ENCODE measurements at places on chromosomes 13 and 19.

GRCh38 chr13:99050983-99051488 lies 73.2 kb upstream of the DOCK9 start:
- DNase-seq, result no peak

GRCh38 chr19:50837300-50837699 lies 3.9 kb upstream of the KLK15 start:
- DNase-seq, result no peak

DNA sequence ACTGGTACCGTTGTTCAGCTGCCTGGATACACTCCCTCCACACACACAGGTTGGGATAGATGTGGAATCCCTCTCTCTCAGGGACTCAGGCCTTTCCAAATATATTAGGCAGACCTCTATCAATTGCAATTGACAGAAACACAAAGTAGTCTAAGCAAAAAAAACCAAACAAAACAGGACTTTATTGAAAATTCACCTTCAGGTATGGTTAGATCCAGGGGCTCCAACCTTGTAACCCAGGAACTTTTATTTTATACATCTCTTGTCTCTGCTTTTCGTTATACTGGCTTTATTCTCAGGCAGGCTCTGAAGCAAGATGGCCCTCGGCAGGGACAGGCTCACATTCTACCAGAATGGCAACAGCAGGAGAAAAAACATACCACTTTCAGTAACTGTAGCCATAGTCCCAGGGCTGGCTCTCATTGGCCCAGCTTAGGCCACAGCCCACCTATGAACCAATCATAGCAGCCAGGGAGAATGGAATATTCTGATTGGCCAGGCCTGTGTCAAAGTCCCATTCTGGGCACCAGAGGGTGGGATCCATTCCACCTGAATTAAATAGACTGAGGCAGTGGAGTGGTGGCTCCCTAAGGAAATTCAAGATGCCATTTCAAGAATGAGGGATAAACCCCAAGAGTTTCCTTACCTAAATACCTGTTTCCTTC lies 13.1 kb upstream of the CEACAM19 start:
- DNase-seq, result no peak

DNA sequence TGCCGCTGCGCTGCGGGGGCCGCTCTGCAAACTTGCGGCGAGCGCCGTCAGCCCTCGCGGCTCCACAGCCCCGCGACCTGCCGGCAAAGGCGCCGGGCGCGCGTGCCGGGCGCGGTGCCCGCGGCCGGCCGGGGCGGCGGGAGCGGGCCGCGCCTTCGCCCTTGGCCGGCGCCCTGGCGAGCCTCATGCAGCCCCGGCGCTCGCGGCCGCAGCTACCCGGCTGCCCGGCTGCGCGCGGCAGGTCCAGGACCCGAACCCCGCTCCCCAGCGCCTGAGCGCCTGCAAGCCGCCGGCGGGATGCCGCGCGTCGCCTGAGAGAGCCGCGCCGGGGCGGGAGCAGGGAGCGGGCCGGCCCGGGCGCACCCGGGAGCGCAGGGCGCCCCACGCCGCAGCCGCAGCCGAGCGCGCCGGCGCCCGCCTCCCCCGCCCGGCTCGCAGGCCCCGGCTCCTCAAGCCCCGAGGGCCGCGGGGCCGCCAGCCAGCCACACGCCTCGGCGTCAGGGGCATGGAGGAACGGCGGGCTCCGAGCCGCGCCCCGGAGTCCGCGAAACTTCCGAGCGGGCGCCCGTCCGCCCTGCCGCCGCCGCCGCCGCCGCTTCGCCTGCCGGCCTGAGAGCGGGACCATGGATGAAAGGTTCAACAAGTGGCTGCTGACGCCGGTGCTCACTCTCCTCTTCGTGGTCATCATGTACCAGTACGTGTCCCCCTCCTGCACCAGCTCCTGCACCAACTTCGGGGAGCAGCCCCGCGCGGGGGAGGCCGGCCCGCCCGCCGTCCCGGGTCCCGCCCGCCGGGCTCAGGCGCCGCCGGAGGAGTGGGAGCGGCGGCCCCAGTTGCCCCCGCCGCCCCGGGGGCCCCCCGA lies 564 bp downstream of the HS6ST3 start:
- no peak for DNase-seq

DNA sequence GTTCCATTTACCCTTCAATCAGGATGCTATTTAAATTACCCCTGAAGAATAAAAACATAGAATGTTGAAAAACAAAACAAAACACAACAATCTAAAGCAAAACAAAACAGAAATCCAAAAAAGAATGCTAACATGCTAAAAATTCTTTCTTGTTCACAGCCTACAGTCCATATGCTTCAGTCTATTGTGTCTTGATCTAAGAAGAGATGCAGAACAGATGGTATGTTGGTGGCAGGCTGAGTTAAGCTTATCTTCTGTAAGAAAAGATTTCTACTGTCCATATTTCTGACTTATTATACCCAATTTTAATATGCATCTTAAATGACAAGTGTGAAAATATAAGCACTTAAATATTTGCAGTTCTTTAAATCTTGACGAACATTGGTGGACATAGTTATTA lies 356.1 kb upstream of the SLITRK1 start:
- no peak for DNase-seq

DNA sequence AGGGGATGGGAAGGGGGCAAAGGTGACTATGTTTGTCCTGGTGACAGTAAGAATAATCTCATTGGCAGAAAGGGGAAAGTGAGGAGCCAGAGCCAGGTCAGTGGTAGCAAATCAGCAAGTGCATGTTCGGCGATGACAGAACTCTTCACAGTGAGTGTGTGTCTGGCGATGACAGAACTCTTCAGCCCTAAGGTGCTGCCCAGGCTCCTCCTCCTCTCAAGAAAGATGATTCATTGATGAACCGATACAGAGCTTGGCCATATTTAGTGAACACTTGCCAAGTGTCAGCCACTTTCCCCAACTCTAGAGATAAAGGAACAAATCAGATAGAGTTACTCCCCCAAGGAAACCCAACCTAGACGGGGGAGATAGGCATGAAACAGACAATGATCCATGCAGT lies 199.3 kb upstream of the UBL3 start:
- no peak for DNase-seq

GRCh38 chr19:13840305-13841085 lies 36.4 kb upstream of the NANOS3 start:
- DNase-seq, result peak; percentile 47

DNA sequence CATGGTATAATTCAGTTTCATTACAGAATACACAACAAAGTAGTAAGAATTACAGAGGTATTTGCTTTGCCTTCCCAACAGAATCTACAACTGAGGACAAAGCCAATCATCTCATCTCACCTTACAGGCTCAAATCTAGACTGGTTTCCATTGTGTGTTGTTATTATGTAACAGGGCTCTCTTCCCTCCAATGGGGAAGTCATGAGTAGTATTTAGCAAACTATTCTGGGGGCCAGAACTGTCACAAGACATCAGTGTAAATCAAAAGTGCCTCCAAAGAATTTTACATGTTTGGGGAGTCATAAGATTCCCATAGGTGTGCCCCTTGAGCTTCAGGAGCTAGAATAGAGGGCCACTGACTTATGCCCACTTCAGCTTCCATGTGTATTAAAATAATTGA lies 187.0 kb upstream of the EDNRB start:
- no peak for DNase-seq

DNA sequence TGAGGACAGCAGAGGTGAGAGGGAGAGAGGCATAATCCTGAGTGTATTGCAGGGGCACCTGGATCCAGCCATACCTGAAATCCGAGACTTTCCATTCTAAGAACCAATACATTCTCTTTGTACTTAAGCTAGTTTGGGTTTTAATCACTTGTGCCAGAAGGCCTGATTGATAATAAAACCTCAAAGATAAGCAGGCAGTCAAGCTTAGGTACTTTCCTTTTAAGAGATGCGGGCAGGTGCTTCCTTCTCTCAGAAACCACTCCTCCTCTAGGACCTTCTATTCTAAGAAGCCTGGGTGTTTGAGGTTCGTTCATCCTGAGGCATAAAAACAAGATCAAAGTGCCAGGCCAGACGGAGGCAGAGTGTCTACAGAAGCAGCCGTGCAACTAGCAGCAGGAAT lies 22.2 kb downstream of the FAM187B start:
- DNase-seq, result no peak

- no peak for DNase-seq
Measured at GRCh38 chr19:30155381-30156200, 213.6 kb downstream of the URI1 start.

DNA sequence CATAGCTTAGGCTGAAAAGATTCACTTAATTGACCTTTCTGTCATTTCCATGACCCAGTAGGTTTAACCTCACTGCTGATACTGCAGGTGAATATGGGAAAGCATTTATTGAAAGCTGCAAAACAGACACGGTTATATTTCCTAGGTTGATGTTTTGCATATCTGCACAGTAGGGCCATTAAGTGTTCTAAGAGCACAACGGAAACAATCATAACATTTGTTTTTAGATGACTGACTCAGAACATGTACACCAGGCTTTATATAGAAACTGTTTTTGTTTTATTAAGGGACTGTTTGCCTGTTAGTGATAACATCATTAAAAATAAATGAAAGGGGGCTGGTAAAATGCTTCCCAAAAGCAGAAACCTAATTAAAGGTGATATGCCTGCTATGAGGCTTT lies 367.8 kb downstream of the DACH1 start:
- DNase-seq, result no peak

DNA sequence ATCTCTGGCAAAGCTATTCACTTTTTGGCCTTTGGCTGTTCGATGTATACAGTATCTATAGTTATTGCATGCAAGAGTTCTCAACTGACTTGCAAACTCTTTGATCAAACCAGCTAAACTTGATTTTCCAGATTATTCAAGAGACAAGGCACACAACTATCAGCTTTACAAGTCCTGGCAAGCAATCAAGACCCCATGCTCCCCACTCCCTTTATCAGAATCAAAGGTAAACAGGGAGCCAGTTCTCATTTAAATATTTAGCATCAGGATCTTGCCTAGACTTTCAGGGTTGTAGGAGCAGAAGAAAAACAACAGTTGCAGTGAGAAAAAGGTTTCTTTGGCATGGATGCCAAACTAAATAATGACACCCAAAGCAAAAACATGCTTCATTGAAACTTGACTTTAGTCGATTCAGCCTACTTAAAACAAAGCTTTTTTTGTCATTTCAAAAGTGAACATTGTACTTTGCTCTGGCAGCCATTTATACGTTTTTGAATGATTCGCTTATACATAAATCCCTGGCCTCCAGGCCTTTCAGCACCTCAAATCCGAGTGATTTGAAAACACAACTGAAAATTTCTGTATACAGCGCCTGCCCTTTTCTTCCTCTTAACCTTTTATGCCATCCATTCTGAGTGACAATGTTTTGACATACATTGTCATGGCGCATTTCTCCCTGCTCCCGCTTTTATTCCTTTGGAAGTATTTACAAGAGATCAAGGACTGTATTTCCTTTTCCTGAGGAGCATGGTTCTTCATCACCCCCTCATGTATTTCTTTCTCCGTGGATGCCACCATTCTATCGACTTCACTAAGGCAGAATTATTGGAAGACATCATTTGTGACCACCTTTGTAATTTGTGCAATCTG lies 340.8 kb downstream of the KLF5 start:
- no peak for DNase-seq

DNA sequence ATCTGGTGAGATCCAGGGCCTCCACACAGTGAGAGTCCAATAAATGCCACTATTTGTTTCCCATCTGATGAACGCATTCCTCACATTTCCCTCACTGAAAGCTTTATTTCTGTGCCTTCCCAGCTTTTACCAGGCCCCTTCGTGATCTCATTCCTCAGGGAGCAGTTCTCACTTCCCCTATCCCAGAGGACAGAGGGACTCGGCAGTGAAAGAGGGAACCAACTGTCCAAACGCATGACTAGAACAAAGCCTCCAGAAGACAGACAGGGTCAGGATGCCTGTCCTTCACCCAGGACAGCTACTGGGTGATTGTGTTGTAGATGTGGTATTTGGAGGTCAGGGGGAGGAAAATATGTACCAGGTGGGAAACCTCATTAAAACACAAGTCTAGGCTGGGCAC lies 2.0 kb upstream of the ZBTB45 start:
- no peak for DNase-seq

- no peak for DNase-seq
Measured at GRCh38 chr13:43785261-43785649, 1.5 kb downstream of the ENOX1 start.

Measured in stimulated activated CD4-positive, alpha-beta T cell treated with anti-CD3 and anti-CD28 coated beads, Interleukin-4, amount 100 ng/mL, for 1 hour (primary cell).